ENCODE measurements at places on chromosomes 5 and 9.

DNA sequence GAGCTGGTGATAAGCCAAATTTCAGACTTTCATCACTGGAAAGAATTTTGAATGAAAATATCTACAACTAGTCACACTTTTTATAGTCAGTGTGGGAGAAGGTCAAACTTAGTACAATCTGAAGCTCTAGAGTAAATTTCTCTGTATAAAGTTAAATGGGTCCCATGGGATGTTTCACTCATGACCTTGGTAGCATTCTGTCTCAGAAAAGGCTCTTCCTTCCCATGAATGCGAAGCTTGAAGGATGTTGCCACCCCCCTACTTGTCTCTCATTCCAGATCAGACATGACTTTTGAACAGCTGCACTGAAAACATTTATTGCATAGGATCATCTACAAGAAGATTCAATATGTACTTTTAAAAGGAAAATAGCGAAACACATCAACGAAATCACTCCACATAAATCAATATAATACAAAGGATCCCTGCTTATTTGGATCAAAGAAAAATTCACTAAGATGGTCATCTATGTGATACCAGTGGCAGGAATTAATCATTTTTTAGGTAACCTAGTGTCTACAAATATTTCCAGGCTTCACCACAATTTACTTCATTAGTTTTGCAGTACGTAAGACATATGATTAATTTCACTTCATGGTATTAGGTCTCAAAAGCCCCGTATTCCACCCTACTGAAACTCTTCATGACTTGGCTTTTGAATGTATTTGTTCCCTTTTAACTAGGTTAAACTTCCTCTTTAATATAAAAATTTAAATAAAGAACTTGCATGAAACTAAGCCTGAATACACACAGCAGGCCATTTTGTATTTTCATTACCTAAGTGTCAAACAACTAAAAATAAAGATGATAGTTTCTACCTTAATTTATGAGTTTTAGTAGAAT, 4.4 kb downstream of the ST8SIA4 start:
- no peak for DNase-seq

DNA sequence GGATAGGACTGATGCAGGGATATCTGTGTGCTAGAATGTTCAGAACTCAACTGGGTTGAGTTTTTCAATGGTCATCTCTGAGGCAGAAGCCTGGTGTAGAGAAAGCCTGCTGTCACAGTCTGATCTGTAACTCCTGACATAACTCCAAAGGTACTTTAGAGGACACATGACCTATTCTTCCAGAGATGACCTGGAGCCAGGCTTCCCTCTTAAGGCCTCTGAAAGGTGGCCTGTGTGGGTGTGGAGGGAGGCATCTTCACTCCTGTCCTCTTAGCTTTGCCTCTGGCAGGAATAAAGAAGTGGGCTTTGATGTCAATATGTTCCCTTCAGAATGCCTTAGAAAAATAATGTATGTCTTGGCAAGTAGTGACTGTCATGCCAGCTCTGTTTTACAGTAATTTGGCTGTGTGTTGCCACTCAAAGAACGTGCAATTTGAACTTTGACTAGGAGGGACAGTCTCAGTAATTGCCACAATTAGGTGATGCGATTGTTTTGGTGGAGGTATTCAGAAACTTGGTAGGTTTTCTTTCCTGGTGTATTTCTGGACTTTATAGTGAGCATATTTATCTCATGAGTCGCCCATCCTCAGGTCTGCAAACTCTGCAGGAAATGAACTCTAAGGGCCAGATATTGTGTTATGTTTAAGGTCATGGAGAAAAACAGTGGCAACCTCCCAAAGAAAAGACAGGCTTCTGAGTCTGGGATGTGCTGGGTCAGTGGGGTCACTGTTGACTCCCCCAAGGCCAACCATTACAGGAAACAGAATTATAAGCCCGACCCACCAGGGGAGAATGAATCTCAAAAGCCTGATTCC, 3.2 kb upstream of the C5orf63 start:
- DNase-seq = peak; percentile 85

GRCh38 chr9:117407436-117408022, 7.3 kb downstream of the ASTN2 start:
- DNase-seq = no peak

- DNase-seq = no peak
Measured at GRCh38 chr9:71729816-71730526, 38.3 kb downstream of the CEMIP2 start.

GRCh38 chr5:180467028-180467975, 26.9 kb upstream of the CNOT6 start:
- no peak for DNase-seq
